Islet precursor cell (in vitro differentiated cells): ENCODE measurements at places on chromosomes 12 and 14.

DNA sequence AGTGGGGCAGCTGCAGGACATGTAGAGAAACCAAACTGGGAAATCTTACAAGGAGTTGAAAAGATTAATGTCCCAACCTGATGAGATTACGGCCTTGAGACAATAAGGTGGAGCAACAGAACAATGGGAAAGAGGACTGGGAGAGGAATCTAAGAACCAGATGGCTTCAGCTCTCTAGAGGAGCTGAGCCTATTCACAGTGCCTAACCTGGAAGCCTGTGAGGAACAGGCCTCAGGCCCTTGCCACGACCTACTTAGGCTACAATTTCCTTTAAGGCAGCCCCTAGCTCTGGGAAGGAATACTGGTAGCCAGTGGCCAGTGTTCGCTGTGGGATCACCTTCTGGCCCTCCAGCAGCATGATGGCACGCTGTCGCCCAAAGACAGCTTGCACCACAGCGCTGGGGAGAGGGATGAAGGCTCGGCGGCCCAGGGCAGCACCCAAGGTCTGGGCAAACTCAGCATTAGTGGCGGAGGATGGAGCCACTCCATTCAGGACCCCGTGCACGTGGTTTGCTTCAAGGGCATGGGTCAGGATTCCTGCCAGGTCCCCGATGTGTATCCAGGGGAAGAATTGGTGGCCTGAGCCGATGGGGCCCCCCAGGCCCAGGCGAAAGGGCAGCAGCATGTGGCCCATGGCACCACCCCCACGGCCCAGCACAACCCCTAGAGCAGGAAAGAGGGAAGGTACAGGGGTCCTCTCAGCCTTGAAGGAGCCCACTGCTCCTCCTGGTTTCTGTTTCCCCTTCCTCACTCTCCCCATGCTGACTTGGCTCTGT is 2.6 kb downstream of the SDR39U1 start:
- DNase-seq = no peak

GRCh38 chr12:47270782-47271664 is 191.3 kb upstream of the AMIGO2 start:
- no peak for DNase-seq

GRCh38 chr12:51636581-51636980 is 45.5 kb downstream of the SCN8A start:
- no peak for DNase-seq

- no peak for DNase-seq
Observed at GRCh38 chr14:104702106-104702505, 12.7 kb downstream of the INF2 start.

GRCh38 chr12:58139894-58140293 is 198.5 kb downstream of the ATP23 start:
- DNase-seq = no peak

GRCh38 chr12:2551412-2551900 is 243.3 kb upstream of the FKBP4 start:
- DNase-seq = no peak

- no peak for DNase-seq
Observed at GRCh38 chr12:22691319-22691718, 66.3 kb downstream of the ETNK1 start.

- DNase-seq = no peak
Observed at GRCh38 chr14:60357551-60358149, 108.6 kb downstream of the PPM1A start.

DNA sequence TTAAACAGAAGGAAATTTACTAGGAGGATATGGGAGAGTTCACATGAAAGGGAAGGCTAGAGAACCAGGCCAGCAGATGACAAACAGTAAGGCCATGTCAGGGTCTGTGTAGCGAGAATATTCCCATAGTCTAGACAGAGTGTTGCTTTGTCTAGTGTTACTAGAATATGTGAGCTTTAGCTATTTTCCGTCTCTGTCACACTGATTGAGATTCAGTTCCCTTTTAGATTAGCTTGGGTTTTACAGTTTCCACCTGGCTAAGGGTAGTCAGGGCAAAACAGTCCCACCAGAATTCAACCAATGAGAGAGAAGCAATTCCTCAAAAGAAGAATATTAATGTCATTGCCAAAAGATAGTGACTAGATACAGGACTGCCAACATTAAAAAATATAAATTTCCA is 82.8 kb upstream of the MDM1 start:
- no peak for DNase-seq

- DNase-seq = no peak
Observed at GRCh38 chr12:98741556-98742265, 96.6 kb downstream of the APAF1 start.

- no peak for DNase-seq
Observed at GRCh38 chr14:48250575-48250974, 575.2 kb upstream of the MDGA2 start.

GRCh38 chr14:81315341-81315740 is 84.8 kb downstream of the STON2 start:
- DNase-seq = peak; percentile 75

DNA sequence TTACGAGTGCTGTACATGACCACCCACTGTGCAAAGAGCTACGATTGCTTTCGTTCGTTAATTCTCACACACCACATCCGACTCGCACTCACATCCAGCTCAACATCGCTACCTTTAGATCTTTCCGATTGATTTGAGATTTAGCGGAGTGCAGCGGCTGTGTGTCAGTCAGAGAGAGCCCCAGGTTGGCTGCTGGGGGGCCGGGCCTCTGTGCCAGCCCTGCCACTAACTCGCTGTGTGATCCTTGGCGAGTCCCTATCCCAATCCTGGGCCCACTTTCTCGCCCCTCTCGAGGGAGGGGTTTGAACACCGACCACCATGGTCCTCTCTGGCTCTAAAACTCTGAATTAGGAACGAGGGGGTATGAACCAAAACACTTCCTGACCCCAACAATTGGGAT is 8.6 kb downstream of the DLK1 start:
- peak; percentile 41 for DNase-seq

GRCh38 chr12:12691549-12691948 is 4.4 kb downstream of the GPR19 start:
- no peak for DNase-seq

GRCh38 chr12:13628067-13628466 is 353.3 kb downstream of the GRIN2B start:
- no peak for DNase-seq

DNA sequence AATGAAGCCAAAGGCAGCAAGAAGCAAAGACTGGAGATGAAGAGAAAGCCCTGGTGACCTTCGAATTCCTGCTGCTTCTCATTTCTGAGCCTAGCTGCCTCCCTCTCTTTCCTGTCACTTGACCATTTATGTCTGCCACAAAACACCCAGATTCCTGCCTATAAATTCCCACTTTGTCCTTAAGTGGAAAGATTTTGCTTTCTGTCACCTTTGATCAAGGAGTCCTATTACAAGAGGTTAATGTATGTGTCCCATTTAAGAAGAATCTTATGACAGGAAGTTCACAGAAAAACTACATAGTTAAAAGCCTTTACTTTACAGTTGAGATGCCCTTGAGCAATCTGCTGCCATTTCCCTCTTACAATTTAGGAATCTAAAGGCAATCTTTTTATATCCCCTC is 155.7 kb downstream of the GALC start:
- DNase-seq = no peak

DNA sequence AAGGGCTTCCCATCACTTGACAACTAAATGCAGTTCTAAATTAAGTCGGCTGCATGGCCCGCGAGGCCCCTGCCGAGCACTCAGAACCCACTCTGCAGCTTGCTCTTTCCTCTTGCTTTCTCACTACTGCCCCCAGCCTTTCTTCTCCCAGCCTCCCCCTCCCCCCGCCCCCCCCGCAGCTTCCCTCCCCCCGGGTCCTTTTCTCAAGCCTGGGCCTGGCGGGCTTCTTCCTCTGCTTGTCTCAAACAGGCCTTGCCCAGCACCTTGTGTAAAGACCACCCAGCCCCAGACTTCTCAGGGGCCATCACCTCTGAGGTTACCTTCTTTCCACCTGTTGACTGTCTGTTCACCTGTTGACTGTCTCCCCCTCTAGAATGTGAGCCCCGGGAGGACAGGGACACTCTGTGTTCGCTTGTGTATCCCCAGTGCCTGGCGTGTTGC is 1.1 kb downstream of the CYP46A1 start:
- DNase-seq = peak; percentile 55

- DNase-seq = no peak
Observed at GRCh38 chr12:6163416-6164060, 36.7 kb upstream of the CD9 start.

GRCh38 chr12:58678753-58679152 is 241.6 kb downstream of the LRIG3 start:
- no peak for DNase-seq

DNA sequence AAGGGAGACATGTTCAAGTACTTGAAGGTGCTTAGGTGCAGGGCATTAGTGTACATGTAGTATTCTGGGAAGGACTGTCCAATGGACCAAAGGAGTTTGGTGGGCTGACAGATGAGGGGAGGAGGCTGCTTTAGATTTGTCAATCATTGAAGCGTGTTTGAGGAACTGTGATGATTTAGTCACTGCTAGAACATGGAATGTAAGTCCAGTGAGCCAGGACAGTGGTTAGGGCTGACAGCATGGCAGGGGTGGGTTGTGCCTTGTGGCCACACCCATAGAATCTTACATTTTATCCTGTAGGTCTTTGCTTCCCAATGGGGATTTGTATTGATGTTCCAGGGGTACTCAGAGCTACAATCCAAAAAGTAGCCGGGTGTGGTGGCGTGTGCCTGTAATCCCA is 24.6 kb downstream of the DIP2B start:
- no peak for DNase-seq

- no peak for DNase-seq
Observed at GRCh38 chr14:73153272-73153671, 17.0 kb downstream of the PSEN1 start.

DNA sequence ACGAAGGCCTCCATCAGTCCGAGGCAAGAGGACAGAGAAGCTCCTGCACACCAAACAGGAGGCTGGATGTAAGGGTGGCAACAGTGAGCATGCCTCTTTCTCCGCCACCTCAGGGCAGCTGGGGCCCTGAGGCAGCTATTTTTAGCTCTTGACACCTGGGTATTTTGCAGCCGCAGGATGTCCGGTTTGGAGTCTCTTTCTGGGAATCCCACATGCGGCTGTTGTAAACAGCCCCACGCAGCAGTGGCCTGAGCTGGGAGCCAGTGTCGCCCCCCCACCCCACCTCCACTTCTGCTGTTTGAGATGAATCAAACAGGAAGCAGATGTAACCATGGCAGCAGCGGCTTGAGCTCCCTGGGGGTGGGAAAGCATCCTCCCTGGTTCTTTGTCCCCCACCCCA is 11.7 kb downstream of the HDAC7 start:
- no peak for DNase-seq

DNA sequence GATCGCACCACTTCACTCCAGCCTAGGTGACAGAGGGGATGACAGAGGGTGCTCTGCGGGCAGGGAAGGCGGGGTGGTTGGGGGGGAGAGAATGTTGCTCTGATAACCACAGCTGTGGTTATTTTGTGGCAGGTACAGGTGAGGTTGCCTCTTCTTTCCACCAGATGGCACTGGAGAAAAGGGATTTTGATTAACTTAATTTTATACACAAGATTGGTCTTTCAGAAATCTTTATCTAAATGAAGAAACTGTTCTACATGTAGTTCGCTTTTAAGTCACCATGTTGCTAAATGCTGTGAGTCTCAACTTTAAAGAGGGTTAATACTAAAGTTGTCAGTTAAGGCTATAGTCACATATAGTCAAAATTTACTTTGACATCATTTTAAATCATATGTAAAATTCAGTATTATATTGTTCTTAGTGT is 25.7 kb downstream of the FGF23 start:
- no peak for DNase-seq

DNA sequence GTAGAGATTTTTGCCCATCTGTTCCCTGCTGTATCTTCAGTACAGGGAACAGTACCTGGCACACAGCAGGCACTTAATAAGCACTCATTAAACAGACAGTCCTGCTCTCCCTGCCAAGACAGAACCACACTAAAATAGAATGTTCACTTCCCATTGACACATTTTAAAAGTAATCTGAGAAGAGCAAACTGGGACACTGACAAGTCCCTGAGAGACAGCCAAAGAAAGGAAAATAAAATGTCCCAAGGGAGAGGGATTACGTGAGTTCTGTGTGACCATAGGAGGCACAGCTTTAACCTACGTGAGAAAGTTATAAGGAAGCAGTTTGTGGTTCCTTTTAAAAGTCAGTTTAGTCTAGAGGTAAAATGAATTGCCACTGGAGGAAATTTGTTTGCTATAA is 43.9 kb upstream of the SYCP3 start:
- no peak for DNase-seq

- no peak for DNase-seq
Observed at GRCh38 chr14:95499354-95499750, 17.1 kb downstream of the SYNE3 start.

DNA sequence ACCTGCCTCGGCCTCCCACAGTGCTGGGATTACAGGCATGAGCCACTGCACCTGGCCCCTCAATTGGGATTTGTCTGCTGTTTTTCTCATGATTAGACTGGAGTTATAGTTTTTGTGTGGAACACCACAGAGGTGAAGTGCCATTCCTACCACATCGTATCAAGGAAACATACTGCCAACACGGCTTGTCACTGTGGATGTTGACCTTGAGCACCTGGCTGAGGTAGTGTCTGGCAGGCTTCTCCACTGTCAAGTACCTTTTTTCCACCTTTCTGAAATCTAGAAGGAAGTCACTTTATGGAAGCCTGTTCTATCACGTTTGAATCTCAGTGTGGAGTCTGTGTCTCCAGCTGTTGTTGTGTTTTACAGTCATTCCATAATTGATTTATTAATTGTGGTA is 21.4 kb upstream of the SEL1L start:
- DNase-seq = no peak

DNA sequence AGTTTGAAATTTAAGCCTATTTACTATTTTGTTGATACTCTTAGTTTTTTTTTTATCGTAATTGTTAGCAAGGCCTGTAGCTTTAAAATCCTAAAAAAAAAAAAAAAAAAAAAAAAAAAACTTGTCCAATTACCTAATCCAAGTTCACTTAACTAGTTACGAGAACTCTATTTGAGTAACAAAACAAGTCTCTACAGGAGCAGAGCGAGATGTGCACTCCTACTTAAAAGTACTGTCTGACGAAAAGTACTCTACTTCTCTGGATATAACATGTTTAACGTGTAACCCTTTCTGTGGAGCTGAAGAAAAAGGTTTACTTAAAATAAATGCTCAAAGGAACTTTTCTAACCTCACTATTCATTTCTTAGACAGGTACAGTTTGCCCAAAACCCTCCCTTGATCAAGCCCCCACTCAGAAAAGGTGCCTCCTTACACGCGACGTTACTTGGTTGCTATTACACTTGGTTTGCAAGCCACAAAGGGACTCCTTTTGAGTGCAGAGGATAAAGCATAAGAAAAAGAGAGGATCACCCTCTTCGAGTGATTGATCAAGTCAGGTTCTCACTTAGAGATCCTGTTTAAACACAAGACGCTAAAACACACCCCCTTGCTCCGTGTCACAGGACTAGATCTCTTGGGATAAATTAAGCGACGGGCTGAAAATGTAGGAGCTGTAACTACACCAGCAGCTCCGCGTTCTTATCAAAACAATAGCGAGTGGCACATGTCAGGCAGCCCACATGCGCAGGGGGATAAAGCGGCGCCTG is 2.2 kb downstream of the BAZ1A start:
- DNase-seq = no peak

GRCh38 chr12:75720812-75721641 is 209.6 kb upstream of the KRR1 start:
- DNase-seq = peak; percentile 88

GRCh38 chr14:68656452-68656851 is 136.4 kb downstream of the ZFP36L1 start:
- peak; percentile 43 for DNase-seq

GRCh38 chr14:94925416-94926173 is 155.7 kb upstream of the GSC start:
- DNase-seq = peak; percentile 33

- DNase-seq = peak; percentile 79
Observed at GRCh38 chr14:39431416-39432178, 636 bp downstream of the FBXO33 start.
